Stimulated activated CD8-positive, alpha-beta memory T cell treated with anti-CD3 and anti-CD28 coated beads, Interleukin-12 subunit alpha, Interleukin-12 subunit beta, amount 100 ng/mL, for 4 hours (primary cell): ENCODE measurements at places on chromosomes 11 and 22.

DNA sequence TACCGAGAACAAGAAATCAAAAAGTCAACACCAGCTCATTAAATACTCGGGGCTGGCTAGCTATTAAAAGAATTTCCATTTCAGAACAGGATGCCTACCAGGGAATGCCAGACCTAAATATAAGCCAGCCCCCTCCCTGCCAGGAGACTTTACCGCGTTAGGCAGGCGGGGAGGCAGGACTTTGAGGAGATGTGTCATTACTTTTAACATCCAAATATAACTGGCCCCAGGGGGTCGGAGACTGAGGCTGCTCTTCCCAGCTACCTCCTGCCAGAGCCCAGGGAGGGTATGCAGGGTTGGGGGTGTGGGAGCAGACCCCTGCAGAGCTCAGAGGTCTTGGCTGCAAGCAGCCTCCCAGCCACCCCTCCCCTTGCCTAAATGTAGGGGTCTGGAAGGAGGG, 183.5 kb downstream of the DSCAML1 start:
- no peak for DNase-seq

- DNase-seq = no peak
These were observed 10.4 kb upstream of the GAL start for GRCh38 chr11:68673991-68674390.

GRCh38 chr22:23130697-23131096, 11.1 kb downstream of the RSPH14 start:
- no peak for DNase-seq

DNA sequence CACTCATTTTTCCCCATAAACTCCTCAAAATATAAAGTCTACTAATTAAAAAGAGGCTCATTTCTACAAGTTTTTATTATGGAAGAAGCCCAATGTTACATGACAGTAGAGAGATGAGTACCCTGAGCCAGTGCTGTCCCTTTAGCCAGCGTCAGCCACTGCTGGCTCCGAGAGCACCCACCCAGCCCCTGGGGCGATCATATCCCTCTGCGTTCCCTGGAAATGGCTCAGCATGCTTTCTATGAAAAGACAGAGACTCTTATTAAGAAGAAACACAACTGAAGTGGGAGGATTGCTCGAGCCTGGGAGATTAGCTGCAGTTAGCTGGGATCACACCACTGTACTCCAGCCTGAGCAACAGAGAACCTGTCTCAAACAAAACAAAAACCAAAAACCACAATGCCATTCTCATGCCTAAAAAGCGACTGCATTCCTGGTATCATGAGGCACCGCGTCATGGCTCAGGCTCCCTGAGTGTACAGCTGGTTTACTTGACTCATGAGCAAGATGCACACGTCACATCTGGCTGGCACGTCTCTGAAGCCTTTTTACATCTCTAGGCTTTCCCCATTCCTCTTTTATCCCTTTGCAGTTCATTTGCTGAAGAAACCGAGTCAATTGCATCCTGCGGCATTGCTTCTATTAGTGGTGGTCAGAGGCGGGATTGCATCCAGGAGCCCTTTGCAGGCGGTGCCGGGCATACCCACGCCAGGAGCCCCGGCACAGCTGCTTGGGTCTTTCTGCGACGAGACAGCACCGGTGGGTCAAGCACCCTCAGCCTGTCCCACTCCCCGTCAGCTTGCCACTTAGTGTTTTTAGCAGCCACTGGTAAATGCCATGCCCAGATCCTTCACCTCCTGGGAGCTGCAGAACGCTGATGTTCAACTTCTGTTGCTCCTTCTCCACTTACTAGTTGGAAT, 119.9 kb downstream of the CTTN start:
- no peak for DNase-seq

DNA sequence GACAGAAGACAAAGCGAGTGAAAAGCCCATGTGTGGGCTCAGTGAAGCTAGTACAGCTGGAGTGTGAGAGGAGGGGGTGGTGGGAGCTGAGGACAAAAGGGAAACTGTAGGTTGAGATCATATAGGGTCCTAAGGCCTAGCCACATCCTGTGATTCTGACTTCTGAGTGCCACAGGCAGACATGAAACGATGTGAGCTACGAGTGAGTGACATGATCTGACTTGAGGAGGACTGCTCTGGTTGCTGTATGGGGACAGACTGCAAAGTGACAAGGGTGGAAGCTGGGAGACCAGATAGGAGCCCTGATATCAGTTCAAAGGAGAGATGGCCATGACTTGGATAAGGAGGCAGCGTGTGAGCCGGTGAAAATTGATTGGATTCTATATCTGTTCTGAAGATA, 85.4 kb downstream of the MICAL2 start:
- DNase-seq = peak; percentile 16
